ENCODE measurements at places on chromosomes 3 and 15. TPM values are rescaled to one million over a fixed set of nuclear protein-coding genes. Genes with fewer than 3 reads are reported as not detected.

EIF2B5 gene
- 35.0 TPM for total RNA-seq

RGMA gene
- total RNA-seq, result not detected

CCDC80 gene
- total RNA-seq, result 6.0 TPM

LIPH gene
- not detected for total RNA-seq

IL12A gene
- 2.3 TPM for total RNA-seq

AQR gene
- total RNA-seq, result 20.5 TPM

PPP1R14D gene
- not detected for total RNA-seq

GOLIM4 gene
- total RNA-seq, result 34.4 TPM
